Activated naive CD8-positive, alpha-beta T cell treated with anti-CD3 and anti-CD28 coated beads for 36 hours (primary cell): ENCODE measurements at places on chromosomes 6 and 20.

- no peak overlapping the region for H3K27ac ChIP-seq
- peaks cover 56% of the 10 kb centered on the region for H3K27me3 ChIP-seq
- H3K4me1 ChIP-seq: no peaks in the 10 kb centered on the region
- H3K36me3 ChIP-seq: no peaks in the 10 kb centered on the region
Observed at GRCh38 chr6:99092461-99092860, 144.7 kb upstream of the FBXL4 start.

- no peak overlapping the region for H3K27ac ChIP-seq
- H3K4me1 ChIP-seq: no peaks in the 10 kb centered on the region
- no peak overlapping the region for H3K4me3 ChIP-seq
Observed at GRCh38 chr6:94213226-94213625, 793.9 kb upstream of the EPHA7 start.

- no peak for DNase-seq
- H3K4me3 ChIP-seq: no peak overlapping the region
- no peak overlapping the region for H3K27ac ChIP-seq
- no peaks in the 10 kb centered on the region for H3K36me3 ChIP-seq
- peaks cover 20% of the 10 kb centered on the region for H3K27me3 ChIP-seq
Observed at GRCh38 chr6:166156942-166157341, 10.7 kb downstream of the TBXT start.

DNA sequence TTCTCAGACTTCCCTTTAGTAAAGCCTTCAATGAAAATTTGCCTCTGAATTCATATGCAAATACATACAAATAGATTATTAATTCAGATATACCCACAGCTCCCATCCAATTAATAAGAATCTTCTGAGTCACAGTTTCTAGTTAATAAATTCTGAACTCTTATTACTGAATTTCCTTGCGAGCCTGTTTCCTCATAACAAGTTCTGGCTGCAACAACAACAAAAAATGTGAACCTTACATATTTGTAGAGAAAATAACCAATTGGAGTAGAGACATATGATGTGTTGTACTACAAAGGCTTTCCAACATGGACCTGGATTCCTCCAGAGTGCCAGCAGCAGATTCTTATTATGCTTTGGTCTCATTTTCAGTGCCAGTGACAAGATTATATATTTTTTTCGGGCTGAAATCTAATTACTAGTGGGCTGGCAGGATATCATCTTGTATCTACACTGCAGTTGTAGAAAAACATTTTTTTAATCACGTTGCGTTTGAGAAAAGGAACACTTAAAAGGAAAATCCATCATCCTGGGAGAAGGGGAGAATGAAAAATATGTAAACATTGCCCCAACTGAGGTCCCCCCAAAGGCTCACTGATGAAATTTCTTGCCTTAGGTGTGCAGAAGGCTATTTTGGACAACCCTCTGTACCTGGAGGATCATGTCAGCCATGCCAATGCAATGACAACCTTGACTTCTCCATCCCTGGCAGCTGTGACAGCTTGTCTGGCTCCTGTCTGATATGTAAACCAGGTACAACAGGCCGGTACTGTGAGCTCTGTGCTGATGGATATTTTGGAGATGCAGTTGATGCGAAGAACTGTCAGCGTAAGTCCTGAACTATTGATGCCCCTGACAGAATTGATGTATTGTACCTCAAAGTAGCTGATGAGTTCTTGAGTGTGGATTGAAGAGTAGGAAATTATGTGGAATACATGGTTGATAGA, 404.6 kb downstream of the LAMA2 start:
- no peaks in the 10 kb centered on the region for H3K36me3 ChIP-seq
- no peak overlapping the region for H3K27ac ChIP-seq
- DNase-seq: no peak
- H3K4me1 ChIP-seq: no peaks in the 10 kb centered on the region
- no peak overlapping the region for H3K4me3 ChIP-seq

GRCh38 chr20:54774426-54774825, 299.0 kb downstream of the DOK5 start:
- no peaks in the 10 kb centered on the region for H3K4me1 ChIP-seq
- DNase-seq: no peak
- H3K27me3 ChIP-seq: peaks cover 6% of the 10 kb centered on the region
- H3K36me3 ChIP-seq: no peaks in the 10 kb centered on the region
- no peak overlapping the region for H3K27ac ChIP-seq

- H3K4me1 ChIP-seq: peaks cover 9% of the 10 kb centered on the region
- no peak for DNase-seq
- no peak overlapping the region for H3K4me3 ChIP-seq
- H3K27me3 ChIP-seq: no peaks in the 10 kb centered on the region
- H3K27ac ChIP-seq: no peak overlapping the region
Observed at GRCh38 chr20:37309936-37310590, 20.6 kb downstream of the MANBAL start.

DNA sequence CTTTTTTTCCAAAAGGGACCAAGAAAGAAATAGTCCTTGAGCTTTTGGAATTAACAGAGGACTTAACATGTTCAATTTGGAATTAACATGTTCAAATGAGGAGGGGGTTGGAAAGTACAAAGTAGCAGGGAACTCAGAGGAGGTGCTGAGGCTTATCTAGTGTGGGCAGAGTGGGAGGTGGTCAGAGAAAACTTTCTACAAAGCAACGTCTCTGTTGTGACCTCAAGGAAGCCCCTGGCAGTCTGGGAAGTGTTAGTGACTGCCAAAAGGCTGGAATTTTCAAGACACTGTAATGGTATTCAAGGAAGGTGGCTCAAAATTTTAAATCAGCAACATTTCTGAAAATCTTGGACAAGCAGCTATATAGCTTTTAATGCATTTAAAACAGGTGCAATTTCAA, 7.3 kb downstream of the ECI2 start:
- H3K4me3 ChIP-seq: no peak overlapping the region
- peaks cover 47% of the 10 kb centered on the region for H3K36me3 ChIP-seq
- no peak for DNase-seq
- H3K27me3 ChIP-seq: no peaks in the 10 kb centered on the region
- no peak overlapping the region for H3K27ac ChIP-seq

- H3K27ac ChIP-seq: no peak overlapping the region
- no peak overlapping the region for H3K4me3 ChIP-seq
- no peak for DNase-seq
- no peaks in the 10 kb centered on the region for H3K36me3 ChIP-seq
- H3K27me3 ChIP-seq: peaks cover 3% of the 10 kb centered on the region
- H3K4me1 ChIP-seq: no peaks in the 10 kb centered on the region
Observed at GRCh38 chr6:17313971-17314370, 32.8 kb downstream of the RBM24 start.

- H3K27me3 ChIP-seq: peaks cover 13% of the 10 kb centered on the region
- no peak overlapping the region for H3K4me3 ChIP-seq
- no peaks in the 10 kb centered on the region for H3K36me3 ChIP-seq
- no peaks in the 10 kb centered on the region for H3K4me1 ChIP-seq
Observed at GRCh38 chr6:160949531-160949930, 42.0 kb upstream of the MAP3K4 start.
